GM13977 (cell line): ENCODE measurements at places on chromosomes 3 and 15.
A peak's percentile ranks its signal among the peaks of the same experiment; 100 is the strongest.

- no peak for DNase-seq
Measured at GRCh38 chr3:128648402-128648801, 2.2 kb downstream of the RPN1 start.

DNA sequence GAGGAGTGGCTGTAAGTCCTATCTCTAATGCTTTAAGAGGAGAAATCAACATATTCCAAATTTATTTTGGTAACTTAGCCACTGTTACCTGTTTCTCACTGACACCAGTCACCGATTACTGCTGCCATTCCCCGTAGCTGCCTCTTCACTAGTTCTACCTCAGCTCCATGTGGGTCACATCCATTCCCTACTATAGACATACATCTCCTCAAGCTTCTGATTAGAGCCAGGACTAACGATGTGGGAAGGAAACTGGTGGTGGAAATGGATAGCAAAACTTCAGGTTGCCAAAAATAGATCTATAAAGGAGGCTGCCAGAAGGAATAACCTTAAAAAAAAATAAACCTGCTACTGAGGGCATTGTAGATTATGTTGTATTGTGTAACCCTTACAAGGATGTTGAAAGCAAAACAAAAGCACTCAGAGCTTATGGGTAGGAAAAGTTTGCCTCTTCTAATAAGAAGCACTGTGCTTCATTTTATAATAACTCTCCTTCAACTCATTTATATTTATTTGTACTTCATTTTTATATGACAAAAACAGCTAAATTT is 56.0 kb downstream of the KAT2B start:
- no peak for DNase-seq

DNA sequence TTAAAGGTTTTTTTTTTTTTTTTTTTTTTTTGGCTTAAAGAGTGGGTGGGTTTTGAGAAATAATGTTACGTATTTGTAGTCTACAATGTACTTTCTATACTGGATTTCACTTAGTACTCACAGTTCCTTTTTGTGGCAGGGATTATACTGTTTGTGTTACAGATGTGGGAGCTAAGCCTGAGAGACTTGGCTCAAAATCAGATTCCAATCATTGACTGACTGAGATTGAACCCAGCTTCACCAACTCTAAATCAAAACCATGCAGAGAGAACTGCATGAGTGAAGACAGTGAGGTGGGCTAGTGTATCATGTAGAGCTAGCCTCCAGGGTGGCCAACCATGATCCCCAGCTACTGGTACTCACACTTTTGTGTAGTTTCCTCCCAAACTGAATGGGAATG is 68.0 kb downstream of the TMEM108 start:
- no peak for DNase-seq

DNA sequence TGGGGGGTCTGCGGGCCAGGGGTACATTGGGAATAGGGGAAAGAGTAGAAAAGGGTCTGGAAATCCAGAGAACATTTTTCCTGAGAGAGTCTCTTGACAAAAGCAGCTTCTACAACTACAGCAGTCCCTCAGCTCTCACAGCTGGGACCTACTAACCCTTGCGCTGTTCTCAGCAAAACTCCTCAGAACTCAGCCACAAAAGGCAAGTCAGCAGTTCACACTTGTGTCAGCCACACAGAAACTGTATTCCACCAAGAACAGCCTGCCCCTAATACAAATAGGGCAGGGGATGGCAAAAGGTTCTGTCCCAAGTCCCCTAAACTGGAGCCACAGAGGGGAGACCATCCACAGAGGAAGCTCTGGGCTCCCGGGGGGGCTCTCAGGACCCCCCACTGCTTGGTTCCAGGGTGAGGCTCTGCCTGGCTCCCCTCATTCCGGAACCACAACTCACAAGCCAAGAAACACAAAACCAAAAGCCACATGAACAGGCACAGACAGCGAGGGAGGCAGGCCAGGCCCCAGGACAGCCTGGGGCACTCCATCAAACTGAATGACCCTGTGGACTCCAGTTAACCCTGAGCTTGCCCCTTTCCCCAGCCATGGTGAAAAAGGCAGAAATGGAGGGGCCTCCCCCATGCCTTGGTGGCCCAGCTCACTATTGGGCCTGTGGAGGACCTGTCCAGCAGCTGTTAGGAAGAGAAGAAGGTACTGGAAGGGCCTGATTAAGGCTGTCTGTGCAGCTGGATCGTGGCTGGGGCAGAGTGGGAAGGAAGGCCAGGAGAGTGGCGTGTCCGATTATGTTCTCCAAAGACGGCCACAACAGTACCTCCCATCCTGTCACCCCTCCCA is 162.0 kb downstream of the CHSY1 start:
- DNase-seq, result no peak

DNA sequence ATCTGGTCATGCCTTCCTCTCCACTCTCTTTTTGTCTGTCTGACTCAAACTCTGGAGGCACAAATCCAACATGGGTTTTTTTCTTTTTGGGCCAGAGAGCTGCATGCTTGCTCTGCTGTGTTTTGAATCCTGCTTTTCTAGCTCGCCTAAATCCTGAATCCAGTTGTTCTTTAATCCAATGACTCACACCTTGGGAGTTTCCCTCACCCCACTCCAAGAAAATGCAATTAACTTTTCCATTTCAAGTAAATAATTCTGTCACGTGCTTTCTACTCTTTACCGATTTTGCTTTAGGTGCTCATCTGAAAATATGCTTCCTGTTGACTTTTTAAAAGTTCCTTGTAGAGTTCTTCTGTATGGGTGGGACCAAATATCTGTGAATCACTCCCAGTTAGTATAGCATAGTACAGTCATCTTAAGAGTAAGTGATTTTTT is 47.6 kb downstream of the SLMAP start:
- no peak for DNase-seq

- DNase-seq, result no peak
Measured at GRCh38 chr3:109835958-109836357, 498.6 kb upstream of the DPPA4 start.

DNA sequence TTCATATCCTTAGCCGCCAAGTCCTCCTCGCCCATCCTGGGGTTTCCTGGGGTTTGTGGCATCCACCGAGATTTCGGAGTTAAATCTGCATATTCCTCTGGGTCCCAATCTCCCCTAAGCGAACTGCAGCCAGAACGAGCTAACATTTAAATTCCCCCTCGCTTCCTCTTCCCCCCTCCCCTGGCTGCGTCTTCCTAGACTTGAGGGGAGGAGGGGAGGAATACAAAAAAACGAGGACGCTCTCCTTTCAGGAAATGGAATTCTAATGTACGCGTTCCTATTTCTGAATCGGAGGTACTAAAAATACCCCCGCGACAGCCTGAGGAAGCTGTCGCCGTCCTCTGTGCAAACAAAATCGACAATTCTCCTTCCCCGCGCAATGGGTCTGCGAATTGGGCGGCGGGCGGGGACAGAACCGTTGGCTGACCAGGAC is 5.6 kb downstream of the FEZF2 start:
- no peak for DNase-seq

- no peak for DNase-seq
Measured at GRCh38 chr3:182212479-182213076, 500.9 kb downstream of the SOX2 start.

GRCh38 chr3:64462203-64462602 is 225.6 kb downstream of the ADAMTS9 start:
- DNase-seq, result no peak

- peak; percentile 59 for DNase-seq
Measured at GRCh38 chr15:55694652-55695150, 48.3 kb downstream of the PRTG start.

DNA sequence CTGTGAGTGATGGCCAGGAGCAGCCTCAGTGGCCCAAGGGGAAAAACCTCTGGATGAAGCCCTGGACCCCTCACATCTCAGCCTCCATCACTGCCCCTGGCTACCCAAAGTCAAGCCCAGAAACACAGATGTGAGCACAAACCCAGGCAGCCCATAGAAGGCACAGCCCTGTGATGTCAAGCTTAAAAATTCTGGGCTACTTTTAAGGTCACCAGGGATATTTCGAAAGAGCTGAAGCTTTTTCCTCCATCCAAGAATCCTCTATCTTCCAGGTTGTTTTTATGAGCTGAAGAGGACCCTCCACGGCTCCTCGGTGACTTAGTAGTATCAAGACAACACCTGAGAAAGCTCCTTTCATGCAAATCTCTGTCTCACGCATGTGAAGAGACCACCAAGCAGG is 11.5 kb downstream of the LIPC start:
- DNase-seq, result no peak

GRCh38 chr3:61894988-61895935 is 333.9 kb downstream of the PTPRG start:
- DNase-seq, result peak; percentile 56

GRCh38 chr15:61318802-61319525 is 89.9 kb upstream of the RORA start:
- DNase-seq, result no peak

DNA sequence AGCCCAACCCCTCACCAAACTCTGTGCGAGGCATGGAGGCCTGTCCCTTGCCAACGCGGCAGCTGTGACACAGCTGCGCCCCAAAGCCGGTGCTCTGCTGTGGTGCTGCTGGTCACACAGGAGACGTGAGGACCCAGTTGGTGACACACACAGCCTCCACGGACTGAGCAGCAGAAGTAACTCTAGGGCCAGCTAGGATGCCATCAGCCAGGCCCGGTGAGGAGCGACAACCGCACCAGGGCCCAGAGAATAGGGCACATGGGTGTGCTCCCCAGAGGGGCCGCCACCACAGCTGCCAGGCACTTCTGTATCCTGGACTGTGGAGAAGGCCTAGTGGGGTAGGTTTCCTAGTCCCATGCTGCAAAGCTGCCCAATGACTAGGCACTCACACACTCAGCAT is 10.7 kb downstream of the ZXDC start:
- DNase-seq, result no peak

- DNase-seq, result no peak
Measured at GRCh38 chr3:55691141-55691540, 204.0 kb upstream of the WNT5A start.

GRCh38 chr3:35793667-35794066 is 154.3 kb downstream of the ARPP21 start:
- no peak for DNase-seq

DNA sequence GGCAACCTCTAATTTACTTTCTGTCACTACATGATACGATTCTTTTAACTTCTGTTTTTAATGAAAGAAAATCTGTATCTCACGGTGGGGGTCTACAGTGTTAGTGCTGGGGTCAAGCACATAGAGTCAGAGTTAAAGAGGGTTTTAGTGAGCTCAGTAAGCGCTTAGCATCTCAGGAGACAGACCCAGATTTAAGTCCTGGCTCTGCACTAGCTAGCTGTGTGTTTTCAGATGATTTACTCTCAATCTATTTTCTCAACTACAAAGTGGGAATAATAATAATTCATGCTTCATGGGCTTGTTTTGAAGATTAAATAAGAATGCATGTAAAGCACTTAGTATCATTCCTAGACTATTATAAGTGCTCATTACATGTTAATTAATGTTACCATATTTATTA is 63.4 kb upstream of the KBTBD8 start:
- DNase-seq, result no peak

DNA sequence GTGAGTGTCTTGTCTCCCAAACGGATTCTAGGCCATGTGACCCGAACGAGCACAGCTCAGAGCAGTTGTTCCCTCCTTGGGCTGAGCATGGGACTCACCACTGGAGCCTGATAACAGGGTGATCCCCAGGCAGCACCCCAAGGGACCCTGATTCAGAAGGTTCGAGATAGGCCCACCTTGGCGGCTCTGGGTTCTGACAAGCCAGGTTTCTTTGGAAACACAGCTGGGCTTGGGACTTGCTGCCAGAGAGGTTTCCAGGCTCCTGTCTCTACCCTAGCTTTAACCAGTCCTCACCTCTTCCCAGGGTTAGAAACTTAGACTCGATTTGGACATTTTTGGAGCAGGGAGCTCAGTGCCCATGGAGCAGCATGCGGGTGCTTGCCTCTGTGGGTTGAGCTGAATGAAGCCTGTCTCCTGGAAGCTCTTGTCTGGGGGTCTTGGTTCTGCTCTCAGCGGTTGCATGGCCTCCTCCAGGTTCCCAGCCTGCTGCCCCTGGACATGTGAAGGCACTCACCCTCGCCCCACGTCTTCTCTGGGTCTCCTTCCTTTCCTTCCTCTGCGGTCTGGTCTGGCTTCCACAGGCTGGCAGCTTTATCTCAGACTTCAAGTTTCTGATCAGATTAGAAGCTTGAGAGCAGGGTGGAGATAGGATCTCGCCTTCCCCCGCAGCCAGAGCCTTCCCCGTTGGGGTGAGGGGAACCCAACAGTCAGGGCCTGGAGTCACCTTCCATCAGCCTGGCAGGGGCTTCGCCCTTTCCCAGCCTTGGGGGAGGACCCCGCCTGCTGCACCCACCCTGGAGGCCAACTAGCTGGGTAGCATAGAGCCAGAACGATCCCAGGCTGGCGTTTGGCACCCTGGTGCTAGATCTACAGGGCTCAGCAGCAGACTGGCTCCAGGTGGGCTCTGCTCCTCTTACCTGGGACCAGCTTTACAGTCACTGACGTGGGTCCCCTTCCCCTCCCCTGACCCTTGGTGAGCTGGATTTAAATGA is 21.0 kb downstream of the PAQR5 start:
- no peak for DNase-seq

GRCh38 chr3:111737047-111737705 is 121.9 kb upstream of the PHLDB2 start:
- DNase-seq, result no peak

DNA sequence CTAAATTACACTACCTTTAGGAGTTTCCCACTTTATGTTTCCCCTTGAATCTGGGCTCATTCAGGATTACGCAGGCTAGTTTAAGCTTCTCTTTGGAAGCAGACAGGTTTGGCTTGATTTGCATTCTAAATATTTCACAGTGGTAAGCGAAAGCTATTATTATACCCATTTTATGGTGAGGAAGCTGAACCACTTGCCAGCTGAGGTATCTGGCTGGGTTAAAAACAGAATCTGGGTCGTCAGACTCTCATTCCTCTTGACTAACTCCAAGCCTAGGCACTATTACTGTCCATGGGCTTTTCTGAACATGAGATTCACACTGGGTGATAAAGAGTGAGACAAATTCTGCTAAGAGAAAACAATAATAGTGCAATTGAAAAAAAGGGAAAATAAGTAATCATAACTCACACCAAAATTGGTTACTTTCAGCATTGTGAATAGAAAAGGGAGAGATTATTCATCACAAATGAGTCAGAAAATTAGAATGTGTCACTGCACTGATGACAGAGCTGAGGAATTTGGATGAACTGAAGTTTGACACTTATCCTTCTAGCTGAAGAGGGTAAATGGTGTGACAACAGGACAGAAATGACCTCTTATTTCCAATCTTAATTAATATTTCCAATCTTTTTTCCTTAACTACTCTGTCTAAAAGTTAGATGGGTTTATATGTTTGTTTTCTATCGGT is 211.3 kb downstream of the TIGIT start:
- DNase-seq, result no peak

DNA sequence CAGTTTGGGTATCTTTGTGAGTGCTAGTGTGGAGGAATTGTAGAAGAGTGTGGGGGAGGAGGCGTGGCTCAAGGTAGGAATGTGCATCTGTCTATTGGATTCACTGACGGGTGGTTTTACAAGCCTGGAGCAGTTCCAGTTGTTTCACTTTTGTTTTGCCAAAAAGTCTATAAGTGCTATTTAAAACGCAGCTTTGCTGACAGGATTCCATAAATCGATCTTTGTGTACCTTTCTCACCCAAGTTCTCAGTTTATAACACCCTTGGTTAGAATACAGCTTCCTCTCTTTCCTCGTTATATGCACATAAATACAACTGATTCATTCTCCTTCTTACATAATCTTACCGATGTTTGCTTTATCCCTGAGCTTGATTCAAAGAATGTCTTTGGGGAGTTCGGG is 123.2 kb upstream of the UBE2E2 start:
- no peak for DNase-seq
